NCI-H1417 treated with DMSO at 0.1 percent for 48 hours (cell line): ENCODE measurements at places on chromosomes 16 and 17.

DNA sequence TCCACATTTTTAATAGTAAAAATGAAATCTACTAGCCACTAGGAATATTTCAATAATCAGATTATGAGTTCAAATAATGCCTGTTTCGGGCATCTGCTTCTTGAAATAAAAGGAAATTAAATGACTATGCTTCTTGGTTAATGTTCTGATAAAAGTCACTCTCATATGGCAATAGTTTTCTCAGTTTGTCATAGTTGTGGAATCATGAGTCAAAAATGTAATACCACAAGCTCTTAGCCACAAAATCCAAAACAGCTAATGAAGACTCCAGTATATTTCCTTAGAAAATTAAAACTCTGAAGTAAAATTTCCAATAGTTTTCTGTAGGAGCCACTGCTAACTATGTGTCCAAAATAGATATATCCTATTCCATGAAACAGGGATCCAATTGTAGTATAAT, 676.3 kb upstream of the CDH8 start:
- DNase-seq: no peak

DNA sequence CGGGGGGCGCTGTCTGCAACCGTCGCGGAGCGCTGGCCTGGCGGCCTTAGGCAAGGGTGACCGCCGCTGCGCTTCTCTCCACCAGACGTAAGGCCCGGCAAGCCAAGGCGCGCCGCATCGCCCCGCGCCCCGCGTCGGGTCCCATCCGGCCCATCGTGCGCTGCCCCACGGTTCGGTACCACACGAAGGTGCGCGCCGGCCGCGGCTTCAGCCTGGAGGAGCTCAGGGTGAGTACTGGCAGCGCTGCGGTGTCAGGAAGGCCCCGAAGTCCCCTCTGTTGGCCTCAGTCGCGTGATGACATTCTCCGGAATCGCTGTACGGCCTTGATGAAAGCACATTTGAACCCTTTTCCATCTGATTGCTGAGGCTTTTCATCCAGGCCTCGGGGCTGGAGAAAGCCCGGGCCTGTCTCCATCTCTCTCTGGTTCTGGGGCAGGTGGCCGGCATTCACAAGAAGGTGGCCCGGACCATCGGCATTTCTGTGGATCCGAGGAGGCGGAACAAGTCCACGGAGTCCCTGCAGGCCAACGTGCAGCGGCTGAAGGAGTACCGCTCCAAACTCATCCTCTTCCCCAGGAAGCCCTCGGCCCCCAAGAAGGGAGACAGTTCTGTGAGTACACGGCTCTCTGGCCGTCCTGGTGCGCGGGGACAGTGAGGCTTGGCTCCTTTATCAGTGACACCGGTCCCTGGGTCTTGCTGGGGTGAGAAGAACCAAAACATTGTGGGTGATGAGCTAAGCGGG, 831 bp downstream of the RPL13 start:
- DNase-seq: no peak

DNA sequence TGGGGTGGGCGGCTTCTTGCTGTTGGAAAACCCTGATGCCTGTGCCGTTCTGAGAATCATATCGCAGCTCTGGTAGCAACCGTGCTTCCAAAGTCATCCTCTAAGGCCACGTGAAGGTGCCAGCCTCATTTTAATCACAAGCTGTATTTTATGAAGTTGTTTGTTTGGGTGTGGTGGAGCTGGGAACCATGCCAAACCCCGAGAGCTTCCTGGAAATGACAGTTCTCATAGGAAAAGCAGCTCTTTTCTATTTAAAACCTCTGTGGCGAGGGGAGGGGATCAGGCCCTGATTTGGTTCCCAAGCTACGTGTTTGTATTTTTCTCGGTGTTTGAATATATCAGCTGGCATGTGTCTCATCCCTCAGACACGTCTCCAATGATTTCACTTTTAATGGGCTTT, 21.7 kb downstream of the KNOP1 start:
- peak; percentile 40 for DNase-seq

DNA sequence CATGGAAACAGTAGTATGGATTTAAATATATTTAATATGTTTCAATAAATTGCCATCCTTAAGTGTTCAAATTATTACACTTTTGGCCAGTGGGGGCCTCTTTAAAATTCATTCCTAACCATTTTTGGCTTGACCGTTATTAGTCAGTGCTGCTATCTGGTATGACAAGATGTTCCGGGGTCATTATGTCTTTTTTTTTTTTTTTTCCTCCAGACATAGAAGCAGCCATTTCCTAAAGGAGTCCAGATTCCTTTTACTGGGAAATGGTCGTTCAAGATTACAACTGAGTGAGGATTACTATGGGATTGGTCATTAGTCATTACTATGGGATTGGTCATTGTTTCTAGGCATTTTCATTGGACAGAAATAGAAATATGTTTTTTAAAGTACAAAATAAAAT, 53.4 kb downstream of the NF1 start:
- no peak for DNase-seq

DNA sequence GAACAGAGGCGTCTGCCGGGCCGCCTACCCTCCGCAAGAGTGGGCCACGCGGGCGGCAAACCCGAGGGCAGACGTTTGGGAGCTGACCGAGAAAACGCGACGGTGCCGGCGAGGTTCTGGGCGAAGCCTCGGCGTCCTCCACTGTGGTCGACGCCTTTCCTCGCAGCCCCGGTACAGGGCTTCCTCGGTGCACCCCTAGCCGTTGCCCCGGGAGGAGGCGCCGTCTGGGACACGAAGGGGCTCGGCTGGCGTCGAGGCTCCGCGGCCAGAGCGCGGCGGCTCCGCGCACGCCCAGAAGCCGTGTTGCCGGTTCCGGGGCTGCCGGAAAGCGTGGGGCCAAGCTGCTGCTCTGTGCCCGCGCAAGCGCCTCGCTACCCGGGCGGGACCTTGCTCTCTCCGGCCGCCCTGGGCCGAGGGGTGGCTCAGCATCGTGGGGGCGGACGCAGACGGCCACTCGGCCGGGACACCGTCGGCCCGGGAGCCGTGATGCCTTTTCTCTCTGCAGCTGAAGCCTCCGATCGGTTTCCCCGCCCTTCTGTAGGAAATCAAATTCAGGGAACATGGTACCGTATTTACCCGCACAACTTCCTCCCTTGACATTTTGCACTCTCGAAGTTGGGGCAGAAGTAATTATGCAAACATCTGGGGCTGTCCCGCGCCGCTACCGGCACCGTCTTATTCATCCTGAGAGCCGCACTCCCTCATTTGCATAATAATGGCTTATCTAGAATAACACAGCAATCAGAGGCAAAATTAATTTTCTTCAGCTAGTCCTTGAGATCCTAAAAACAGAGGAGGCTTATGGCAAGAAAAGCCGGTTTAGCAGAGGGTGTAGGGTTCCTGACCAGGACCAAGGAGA, 7.3 kb upstream of the CBX8 start:
- DNase-seq: no peak

DNA sequence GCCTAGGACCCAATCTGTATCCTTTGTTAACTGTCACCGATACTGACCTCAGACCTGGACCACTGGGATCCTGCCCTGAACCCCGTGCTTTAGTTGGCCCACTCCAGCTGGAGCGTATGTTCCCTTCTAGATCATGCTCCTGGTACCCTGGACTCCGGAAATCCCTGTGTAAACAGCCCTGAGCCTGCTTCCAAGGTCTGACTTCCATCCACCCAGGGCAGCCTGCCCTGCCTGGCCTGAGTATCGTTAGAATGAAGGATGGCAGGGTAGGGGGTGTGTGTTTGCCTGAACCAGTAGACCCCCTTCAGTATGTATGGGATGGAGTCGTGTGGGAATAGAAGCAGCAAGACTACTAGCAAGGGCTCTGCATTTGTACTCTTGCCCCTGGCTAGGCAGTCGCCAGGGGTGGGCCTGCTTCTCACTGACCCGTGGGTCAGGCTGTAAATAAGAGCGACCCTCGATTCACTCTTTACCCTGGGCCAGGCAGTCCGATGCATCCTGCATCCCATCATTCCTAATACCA, 691 bp upstream of the TMEM98 start:
- no peak for DNase-seq
